Hematopoietic multipotent progenitor cell treated with erythropoietin and hydrocortisone succinate and interleukin-3 and kit ligand, for 15 days (in vitro differentiated cells): ENCODE measurements at places on chromosomes 6 and 20.
A peak's percentile ranks its signal among the peaks of the same experiment; 100 is the strongest.

- no peak for DNase-seq
Measured at GRCh38 chr6:70764706-70765105, 97.0 kb downstream of the SMAP1 start.

- no peak for DNase-seq
Measured at GRCh38 chr6:6152060-6152459, 145.3 kb upstream of the NRN1 start.

DNA sequence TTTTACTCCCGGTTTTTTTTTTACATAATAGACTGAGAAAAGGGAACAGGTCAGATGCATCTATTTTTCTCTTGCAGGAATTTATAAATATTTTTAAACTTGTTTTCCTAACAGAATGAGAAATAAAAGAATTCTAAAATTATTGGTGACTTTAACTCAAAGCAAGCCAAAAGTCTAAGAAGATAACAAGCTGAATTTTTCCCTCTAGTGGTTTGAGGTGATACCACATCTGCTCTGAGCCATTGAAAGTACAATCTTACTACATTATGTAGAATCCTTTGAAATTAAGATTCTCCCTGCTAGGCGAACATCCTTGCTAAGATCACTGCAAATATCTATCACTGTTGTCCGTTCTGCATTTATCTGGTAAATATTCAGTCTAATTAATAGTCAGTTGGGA, 10.7 kb upstream of the STMND1 start:
- DNase-seq: no peak

GRCh38 chr6:24356310-24356973, 1.4 kb downstream of the DCDC2 start:
- DNase-seq: no peak

- DNase-seq: no peak
Measured at GRCh38 chr6:112362812-112363570, 15.9 kb downstream of the RFPL4B start.

DNA sequence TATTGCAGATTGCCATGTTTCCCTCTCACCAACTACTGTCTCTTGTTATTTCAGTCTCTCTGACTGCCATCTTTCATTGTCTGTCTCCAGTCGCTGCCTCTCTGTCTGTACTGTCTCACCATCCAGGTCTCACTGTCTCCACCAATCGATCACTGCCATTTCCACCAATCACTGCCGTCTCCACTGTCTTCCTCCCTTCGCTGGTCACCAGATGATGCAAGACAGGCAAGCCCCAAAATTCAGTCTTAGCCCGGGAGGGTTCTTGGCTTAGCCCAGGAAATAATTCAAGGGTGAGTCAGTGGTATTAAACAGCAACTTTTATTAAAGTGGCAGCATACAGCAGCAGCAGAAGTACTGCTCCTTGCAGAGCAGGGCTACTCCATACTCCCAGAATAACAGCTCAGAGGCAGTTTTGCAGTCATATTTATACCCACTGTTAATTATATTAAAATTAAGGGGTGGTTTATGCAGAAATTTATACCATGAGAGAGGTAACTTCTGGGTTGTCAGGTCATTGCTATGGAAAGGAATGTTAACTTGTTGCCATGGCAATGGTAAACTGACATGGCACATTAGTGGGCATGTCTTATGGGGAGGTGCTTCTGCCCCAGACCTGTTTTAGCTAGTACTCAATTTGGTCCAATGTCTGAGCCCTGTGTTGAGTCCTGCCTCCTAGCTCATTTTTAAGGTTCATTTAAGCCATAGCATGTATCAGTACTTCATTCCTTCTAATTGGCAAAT, 23.0 kb upstream of the ECHDC1 start:
- no peak for DNase-seq

DNA sequence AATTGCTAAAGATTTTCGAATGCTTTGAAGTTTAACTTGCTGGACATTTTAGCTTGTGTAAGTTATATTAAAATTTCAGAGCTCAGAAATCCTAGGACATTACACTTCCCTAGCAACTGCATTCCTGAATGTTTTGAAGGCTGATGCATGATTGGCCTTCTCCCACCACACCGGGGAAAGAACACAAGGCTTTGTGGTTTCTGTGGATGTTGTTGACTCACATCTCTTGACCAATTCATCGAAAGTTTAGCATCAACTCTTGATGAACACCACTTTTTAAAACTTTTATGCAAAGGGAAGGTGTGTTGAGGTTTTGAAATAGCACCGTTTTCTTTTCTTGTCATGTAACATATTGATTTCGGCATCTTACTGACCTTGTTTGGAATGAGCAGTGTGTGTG, 81.1 kb downstream of the RIMS1 start:
- no peak for DNase-seq

DNA sequence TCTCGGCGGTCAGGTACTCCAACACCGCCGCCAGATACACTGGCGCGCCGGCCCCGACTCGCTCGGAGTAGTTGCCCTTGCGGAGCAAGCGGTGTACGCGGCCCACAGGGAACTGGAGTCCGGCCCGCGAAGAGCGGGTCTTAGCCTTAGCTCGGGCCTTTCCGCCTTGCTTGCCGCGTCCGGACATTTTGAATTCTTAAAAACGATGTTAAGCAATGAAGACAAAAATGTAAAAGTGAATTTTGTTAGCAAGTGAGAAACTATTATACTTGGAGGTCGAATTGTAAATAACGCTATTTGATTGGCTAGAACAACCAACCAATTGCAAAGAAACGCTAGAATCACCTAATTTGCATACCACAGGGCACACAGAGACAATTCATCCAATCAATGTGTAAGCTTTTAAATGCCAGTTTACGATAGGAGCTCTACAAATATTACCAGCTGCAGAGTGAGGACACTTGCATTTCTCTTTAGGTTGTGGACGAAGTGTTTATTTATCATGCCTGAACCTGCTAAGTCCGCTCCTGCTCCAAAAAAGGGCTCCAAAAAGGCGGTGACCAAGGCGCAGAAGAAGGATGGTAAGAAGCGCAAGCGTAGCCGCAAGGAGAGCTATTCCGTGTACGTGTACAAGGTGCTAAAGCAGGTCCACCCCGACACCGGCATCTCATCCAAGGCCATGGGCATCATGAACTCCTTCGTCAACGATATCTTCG, 112.0 kb downstream of the HFE start:
- DNase-seq: peak; percentile 94

DNA sequence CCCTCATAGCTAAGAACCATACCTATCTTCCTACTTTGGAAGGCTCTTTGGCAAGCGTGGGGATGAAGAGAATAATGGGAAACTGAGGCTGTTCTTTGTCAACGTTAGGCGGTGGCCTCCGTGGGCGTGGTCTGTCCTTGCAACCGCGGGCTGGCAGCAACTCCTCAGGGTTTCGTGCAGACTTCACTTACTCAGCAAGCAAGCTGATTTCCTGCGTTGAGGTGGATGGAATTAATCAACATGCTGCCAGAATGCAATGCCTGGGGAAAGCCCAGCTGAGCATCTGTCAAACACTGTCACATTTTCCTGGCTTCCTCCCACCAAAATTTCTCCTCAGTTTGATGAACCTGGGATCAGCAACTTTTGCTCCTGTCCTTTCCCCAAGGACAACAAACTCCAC, 9.2 kb upstream of the IL17F start:
- no peak for DNase-seq

GRCh38 chr20:63280929-63281545, 8.4 kb downstream of the ARFGAP1 start:
- no peak for DNase-seq

DNA sequence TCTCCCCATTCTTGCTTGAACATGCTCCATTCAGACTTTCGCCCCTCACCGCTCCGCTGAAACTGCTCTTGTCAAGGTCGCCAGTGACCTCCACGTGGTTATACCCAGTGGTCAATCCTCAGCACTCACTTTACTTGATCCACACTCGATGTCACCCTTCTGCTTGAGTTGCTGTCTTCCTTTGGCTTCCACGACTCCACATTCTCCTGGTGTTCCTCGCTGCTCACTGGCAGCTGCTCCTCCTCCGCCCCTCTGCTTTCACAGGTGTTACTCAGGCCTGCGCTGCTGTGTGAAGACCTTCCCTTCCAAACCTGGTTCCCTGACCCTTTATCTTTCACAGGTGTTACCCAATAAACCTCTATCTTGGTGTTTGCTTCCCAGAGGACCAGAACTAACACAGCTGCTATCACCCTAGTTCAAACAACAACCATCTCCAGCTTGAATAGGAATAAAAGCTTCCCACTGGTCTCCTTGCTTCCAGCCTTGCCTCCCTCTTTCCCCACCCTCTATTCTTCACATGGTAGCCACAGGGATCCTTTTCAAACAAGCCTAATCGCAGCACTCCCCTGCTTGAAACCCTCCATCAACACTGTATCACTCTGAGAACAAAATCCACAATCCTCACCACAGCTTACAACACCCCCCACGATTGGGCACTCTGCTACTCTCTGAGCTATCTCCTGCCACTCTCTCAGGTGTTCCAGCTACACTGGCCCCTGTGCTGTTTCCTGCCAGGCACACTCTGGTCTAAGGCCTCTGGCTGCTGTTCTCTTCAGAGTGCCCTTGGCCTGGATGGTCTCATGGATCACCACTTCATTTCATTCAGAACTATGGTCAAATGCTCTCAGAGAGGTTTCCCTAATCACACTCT, 10.7 kb downstream of the PPIL1 start:
- DNase-seq: no peak

DNA sequence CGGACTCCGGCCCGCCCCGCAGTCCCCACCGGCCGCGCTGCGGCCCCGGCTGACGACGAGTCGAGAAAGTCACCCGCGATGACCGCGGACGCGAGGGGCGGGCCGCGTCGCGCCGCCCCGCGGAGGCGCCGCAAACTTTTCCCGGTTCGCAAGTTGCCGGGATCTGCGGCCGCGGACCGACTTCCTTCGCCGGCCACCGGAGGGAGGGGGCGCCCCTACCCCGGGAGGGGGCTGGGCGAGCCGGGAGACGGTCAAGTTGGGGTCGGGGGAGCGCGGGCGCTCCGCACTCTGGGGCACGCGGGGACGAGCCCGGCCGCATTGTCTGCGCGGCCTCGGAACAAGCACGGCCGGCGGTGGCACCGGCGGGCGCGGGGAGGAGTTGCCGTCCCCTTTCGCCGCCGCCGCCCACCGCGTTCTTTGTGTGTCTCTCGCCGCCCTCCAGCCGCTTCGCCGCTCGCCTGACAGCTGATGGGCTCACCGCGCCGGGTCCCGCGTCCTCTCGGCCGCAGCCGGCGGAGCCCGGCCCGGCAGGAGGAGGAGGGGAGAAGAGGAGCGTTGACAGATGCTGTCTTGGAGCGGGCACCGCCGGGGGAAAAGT, 131.6 kb downstream of the OGFRL1 start:
- DNase-seq: no peak

DNA sequence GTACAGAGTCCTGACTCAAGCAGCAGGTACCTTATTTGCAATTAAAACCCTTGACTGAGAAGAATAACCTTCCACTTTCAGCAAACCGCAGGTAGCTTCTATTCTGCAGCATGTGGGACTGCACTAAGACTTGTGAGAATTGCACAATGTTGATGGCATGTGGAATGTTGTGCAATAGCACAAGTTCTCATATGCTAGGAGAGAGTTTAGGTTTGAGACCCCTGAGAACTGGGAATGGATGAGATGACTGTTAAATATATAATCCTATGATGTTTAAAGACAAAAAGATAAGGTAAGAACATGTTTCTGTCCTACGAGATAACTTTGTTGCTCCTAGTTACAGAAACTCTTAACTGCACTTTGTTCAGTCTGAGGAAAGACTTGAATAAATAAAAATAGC, 194.6 kb downstream of the OTOR start:
- DNase-seq: no peak
